ENCODE measurements at places on chromosomes 6 and 20.

DNA sequence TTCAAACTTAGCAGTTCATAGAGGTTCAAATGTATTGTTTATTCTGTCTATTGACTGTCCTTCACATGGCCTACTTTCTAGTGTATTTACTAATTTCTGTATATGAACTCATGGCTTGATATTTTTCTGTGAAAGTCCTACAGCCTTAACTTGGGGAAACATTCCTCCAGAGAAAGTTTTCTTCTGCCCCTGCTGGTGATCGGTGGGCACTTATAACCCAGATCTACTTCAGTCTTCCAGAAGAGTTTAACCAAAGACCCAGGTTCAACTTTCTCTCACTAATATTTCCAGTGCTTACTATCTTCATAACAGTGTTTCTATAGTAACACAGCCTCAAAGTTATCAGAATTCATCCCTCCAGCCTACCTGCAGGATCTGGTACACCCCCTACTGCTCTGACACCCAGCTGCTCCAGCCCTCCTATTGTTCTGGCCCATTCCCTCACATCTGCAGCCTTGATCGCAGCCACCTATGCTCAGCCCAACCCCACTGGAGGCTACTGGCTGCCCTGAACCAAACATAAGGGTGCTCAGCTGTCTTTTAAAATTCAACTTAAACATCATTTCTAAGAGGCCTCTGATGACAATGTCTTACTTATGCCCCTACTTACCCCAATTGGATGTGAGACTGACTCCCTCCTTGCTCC lies 72.3 kb downstream of the TBX18 start:
- DNase-seq, result no peak

DNA sequence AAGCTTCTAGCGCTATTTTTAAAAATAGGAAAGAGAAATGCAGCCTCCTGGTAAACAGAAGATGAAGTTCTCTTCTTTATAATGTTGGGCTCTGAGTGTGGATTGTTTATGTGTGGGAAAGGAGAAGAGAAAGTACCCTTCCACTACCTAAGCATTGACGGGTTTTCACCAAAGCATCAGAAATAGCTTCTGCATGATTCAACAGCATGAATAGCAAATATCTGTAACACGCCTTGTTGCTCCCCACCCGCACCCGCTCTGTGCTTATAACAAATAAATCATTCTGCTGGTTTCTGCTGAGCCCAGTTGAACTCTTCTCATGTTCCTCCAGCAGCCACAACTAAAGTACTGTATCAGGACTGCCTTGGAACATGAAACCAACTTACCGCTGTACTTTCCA lies 20.7 kb downstream of the TXLNB start:
- DNase-seq, result no peak

DNA sequence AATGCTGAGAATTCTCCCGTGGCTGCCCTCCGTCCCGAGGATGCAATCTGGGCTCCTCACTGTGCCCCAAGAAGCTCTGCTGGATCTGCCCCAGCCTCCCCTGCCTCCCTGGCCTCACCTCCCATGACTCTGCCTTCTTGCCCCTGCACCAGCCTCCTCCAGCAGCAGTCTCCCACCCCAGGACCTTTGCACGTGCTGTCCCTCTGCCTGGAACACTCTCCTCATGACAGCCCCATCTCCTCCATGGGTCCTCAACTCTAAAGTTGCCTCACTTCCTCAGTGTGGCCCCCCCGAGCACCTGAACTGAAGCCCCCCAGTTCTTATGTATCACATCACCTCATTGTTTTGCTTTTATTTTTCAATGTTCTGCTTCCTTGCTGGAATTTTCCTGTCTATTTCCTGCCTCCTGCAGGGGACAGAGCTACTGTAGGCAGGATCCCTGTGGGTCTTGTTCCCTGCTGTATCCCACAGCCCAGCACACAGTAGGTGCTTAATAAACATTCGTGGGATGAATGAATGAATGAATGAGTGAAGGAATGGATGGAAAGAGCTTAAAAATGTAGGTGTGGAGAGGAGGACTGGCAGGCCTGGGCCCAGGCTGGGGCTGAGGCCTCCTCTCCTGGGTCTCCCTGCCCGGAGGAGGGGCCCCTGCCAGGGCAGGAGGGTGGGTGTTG lies 42.2 kb downstream of the CEBPB start:
- DNase-seq, result no peak

DNA sequence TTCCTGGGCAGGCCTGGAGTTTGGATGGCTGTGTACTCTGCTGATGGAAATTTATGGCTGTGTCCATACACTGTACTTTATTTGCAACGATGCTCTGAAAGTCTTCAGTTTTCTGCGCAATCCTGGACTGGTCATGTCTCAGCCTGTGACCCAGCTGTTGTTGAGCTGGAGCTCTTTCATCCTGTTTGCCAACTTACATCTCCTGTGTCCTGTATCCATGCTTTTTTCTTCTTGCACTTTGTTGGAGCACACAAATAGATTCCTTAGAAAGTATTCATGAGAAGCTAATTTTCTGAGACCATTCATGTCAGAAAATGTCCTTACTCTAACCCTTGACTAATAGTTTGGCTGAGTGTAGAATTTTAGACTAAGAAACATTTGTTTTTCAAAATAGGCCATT lies 251.2 kb downstream of the BCKDHB start:
- DNase-seq, result no peak

DNA sequence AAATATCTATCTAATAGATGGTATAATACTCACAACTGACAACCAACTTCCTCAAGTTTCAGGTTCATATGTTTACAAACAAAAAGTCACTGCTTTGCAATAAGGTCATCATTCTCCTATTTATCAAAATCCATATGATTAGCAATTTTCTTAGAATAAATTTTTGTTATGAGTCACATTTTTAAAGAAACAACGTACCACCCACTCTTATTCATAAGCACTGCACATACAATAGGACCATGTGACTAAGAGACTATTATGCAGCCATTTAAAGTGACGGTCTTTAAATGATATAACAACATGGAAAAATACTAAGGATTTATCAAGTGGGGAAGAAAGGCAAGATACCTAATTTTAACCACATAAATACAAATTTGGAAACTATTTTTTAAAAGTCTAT lies 40.0 kb downstream of the REPS1 start:
- DNase-seq, result no peak

All from CD8-positive, alpha-beta memory T cell (primary cell).